ENCODE measurements at places on chromosomes 12 and 14.

DNA sequence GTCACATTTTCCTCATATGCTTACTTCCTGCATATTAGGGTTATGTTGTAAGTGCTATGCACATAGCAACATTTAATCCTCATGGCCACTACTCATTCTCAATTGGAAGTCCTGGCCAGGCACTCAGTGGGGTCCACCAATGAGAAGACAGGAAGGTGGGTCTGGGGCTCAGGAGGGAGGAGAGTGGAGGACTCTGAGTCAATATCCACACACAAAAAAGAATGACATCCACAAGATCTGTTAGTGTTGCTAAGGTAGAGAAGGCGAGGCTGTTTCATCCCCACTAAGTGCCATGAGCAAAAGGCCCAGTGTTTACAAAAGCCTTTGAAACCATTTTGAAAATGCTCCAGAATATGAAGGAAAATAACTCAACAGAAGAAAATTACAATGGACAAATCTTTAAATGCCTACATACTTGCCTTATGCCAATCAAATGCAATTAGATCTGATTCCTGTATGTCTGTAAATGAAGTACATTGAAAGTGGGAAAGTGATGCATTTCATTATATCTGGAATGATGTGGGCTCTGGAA, 53.9 kb downstream of the EID3 start:
- no peak for DNase-seq

DNA sequence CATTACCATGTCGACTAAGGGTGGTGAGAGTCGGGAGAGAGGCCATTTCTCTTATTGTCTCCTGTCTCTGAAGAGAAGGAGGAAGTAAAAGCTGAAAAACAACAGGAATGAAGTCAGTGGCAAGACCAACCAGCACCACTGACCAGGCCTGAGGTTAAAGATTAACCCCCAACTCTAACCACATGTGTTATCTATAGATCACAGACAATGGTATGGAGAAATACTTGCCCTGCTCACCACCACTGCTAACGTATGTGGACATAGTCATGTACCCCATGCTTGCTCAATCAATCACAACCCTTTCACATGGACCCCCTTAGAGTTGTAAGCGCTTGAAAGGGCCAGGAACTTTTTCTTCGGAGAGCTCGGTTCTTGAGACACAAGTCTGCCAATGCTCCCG, 690.9 kb upstream of the LMO3 start:
- DNase-seq: no peak

- no peak for DNase-seq
Measured at GRCh38 chr12:65335021-65335714, 56.7 kb downstream of the MSRB3 start.

DNA sequence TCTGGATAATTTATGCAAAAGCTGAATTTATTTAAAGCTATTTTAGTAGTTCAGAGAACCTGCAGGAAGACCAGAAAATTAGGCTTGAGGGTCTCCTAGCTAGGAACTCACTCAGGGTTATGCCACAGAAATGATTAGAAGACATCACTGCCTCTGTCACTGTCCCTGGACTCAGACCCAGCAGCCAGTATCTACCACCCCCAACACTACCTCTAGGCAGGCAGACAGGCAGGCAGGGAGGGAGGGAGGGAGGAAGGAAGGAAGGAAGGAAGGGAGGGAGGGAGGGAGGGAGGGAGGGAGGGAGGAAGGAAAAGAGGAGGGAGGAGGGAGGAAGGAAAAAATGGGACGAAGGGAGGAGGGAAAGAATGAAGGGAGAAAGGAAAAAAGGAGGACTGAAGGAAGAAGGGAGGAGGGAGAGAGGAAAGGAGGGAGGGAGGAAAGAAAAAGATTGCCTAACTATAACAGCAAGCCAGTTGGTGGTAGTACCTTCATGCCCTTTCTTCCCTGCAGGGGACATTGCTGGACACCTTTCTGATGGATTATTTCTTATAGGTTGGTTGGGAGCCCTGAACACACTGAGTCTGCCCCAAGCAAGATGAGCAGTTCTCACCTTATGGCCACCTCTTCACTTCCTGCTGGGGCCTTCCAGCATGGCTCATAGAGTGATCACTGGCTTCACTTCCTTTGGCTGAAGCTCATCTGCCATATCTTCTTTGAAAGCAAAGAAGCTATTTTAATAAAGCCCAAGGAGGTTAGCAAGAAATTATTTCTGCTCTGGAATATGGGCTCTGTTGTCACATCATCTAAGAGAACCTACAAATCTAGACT, 49.7 kb downstream of the KICS2 start:
- DNase-seq: no peak

DNA sequence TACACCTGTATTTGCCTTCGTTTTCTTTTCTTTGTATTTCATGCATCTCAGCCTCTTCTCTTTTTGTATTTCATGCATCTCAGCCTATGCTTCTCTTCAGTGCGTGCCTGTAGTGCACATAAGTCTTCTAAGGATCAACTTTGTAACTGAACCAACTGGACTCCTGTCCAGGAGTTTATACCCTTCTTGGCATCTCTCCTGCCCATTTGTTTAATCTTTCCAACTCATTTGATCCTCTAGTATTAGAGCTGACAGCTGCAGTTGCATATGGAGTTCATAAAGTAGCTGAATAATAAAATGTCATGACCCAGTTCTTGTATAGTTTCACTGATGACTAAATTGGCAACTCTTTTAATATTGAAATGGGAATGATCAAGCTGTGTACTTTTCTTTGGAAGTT, 89.7 kb downstream of the FGD4 start:
- DNase-seq: no peak

DNA sequence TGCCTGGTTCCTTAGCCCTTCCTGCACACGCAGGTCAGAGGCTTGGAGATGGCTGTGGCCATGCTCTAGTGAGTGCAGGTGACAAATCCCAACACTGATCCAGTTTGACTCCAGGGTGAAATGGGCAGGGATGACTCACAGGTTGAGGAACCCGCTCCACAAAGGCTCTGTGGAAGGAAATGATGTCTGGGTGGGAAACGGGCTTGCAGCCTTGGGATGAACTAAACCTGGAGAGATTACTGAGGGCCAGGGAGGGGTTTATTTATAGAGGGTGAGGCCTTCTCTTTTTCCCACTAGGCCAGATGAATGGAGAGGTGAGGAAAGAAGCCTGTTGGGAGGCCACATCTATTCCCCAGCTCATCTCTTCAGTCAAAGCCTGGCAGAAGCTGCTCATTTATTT, 29.3 kb upstream of the EMP1 start:
- no peak for DNase-seq

DNA sequence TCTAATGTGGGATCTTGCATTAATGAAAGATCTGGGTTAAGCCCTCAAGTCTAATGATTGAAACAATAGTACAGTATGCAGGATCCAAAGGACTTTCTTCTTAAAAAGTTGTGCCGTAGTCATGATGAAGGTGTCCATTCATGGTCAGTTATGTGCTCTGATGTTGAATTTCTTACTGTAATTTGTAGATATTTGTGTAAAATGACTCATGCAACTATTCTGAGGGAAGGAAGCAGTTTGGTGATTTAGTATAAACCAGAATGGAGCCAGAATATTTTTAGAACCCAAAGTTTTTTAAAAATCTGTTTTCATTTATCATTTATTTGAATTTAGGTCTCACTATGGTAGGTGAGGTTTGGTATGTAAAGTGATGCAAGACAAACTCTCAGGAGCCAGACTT, 151.2 kb downstream of the AKAP6 start:
- no peak for DNase-seq

- no peak for DNase-seq
Measured at GRCh38 chr12:111748151-111748672, 18.5 kb upstream of the ALDH2 start.

DNA sequence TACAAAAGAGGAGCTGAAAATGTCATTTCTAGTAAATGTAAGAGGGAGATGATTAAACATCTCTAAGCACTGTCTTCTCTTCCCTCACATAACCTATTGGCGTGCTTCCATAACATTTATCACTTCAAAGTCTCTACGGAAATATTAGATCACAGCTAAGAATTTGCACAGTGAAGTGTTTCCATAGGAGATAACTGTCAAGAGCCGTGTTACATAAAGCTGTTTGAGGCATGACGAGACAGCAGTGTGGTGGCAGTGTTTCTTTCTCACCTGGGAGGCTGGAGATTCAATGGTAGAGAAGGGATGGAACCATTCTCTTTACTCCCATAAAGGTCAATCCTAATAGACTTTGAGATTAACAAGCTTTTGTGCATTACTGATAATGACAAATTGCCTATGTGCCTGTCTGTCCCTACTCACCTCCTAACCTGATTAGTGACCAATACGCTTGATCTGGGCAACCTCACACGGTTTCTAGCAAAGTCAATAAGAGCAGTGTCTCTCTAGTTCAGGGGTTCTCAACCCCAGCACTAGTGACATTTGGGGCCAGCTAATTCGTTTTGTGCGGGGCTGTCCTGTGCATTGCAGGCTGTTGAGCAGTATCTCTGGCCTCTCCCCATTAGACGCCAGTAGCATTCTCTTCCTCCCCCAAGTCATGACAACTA, 35.3 kb downstream of the FBXW8 start:
- no peak for DNase-seq

DNA sequence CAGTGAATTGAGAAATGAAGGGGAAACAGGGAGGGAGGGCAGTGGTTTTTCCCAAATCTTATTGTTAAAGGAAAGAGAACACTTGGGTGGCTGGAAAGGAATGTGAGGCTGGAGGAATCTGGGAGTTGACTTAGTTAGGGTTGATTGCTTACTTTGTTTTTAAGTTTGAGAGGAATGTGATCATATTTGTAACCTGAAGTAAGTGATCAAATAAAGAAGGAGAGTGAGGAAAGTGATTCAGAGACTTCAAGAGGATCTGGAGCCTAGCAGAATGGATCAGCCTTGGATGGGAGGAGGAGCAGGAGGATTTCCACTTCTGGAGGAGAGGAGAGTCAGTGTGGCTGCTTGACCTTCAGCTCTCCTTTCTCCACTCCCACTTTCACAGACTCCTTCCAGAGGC, 6.0 kb upstream of the LRP6 start:
- no peak for DNase-seq

GRCh38 chr14:56992332-56992820, 182.1 kb upstream of the OTX2 start:
- no peak for DNase-seq

GRCh38 chr12:26935636-26936378, 2.0 kb downstream of the INTS13 start:
- no peak for DNase-seq

DNA sequence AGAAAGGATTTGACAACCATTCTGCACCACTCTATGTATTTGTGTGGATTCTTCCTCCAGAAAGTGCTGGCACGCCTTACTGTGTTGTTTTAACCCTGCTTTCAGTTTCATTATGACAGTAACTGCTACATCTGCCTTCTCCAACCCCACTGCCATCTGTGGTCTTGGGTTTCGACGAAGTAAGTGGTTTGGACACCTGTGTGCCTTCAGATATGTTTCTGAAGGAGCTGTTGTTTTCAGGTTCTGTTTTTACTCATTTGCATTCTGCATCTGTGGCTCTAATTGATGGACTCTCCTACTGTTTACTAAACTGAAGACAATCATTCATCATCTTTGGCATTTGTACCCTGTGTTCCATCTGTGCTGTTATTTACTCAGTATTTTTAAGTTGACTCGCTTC, 4.1 kb downstream of the TSHR start:
- no peak for DNase-seq

DNA sequence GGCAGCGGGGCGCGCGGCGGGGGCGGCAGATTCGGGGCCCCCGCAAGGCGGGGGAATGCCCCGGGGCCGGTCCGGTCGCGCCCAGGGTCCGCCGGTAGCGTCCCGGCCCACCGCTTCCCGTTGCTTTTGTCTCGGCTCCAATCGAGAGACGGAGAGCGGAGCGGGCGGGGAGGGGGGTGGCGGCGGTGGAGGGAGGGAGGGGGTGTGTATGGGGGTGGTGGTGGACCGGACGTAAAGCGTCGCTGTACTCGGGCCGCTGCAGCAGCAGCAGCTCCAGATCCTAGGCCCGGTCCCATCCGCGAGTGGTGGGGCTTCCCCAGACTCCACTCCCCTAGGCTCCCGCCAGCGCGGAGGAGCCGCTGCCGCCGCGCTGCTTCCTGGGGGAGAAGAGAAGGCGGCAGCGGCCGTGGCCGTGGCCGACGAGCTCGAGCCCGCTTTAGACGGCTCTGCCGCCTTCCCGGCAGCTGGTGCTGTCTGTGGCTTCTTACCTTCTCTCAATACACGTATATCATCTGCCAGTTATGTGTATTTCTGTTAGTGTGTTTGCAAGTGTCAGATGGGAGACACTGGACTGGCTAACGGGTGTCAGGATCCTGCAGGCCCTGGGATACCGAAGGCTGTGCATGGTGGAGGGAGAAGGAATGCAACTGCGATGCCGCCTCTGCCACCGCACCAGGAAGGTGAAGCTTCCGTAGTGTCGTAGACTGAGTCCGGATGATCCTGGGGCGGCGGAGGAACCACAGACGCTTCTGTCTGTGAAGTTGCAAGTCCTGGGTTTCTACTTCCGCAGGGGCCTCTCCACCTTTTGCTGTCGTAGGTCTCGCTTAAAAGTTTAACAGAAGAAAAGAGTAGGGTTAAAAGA, 508 bp downstream of the CNOT2 start:
- DNase-seq: peak; percentile 83

DNA sequence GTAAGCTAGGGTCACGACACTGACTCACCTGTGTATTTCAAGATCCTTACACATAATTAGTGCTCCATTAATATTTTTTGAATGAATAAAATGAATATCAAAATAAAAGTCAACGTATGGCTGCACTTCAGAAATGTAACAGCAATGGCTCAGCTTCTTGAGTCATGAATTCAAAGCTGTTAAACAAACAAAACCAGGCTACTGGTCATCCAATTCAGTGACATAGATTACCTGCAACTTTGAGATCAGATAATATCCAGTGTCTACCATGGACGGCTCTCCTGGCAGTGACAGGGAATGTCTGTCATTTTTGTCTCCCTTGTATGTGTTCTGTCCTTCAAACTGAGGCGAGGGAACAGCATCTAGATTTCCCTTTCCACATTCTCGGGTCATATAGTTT, 225.6 kb downstream of the EFCAB11 start:
- no peak for DNase-seq

- no peak for DNase-seq
Measured at GRCh38 chr12:96208346-96208745, 14.2 kb downstream of the ELK3 start.

- DNase-seq: no peak
Measured at GRCh38 chr14:56874375-56874774, 64.1 kb upstream of the OTX2 start.

DNA sequence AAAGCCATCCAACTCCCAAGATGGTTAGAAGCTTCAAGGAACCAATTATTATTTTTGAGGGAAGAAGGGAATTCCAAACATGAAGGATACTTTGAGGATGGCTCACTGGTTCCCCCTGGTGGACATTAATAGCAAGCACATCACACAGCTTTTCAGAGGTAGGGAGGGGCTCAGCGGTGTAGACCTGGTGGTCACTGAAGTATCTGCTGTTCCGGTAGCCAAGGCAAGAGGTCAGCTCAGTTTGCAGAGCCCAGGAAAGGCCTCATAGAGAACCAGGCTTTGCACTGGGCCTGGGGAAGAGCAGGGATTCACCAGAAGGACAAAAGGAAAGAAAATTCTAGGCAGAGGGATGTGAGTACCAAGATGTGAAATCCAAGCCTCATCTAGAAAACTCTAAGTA, 118.7 kb downstream of the KSR2 start:
- no peak for DNase-seq

- no peak for DNase-seq
Measured at GRCh38 chr14:73714656-73715081, 485 bp upstream of the PNMA1 start.
